Activated CD8-positive, alpha-beta memory T cell treated with anti-CD3 and anti-CD28 coated beads for 24 hours (primary cell): ENCODE measurements at places on chromosomes 4 and X.

DNA sequence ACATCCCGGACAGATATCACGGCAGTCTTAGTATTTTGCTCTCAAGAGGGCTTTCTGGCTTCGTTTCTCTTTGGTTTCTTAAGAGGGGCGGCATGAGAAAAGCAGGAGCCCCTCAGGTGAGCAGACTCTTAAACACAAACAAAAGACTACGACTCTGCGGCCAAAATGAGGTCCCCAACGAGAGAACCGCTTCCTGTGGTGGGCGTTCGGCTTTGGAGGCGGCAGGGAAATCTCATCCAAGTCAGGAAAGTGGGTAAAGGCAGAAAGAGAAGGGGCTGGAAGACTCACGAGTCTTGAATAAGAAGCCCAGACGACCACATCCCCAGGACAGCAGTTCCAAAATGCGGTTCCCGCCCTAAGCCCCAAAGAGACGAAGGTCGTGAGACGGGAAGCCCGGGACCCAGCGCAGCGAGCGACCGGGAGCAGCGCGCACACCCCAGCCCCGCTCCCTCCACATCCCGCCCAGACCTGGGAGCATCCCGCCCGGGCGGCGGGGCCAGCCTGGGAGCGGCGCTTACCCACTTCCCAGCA, 409 bp downstream of the UGDH start:
- DNase-seq, result no peak

DNA sequence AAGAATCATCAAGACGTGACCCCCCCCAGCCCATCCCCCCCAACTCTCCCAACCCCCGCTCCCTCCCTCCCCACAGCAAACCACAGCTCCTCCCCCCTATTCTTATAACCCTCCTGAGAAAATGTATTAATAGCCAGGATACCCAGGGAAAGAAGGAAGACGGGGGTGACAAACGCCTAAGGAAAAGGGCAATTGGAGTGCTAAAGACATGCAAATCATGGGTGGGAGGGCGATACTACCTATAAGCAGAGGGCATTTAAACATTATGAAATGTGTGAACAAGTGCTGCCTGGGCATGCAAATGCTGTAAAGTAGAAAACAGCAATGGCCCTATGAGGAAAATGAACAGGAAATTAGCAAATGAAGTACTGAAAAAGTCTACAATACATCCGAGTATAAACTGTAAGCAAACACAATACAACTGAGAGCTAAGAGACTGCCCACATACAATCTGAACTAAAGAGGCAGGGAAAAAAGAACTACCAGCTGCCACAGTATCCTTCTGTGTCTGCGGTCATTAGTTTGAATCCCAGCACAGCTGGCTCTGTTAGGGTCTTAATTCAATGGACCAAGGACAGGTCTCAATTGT, 2.4 kb downstream of the CXXC4 start:
- no peak for DNase-seq

DNA sequence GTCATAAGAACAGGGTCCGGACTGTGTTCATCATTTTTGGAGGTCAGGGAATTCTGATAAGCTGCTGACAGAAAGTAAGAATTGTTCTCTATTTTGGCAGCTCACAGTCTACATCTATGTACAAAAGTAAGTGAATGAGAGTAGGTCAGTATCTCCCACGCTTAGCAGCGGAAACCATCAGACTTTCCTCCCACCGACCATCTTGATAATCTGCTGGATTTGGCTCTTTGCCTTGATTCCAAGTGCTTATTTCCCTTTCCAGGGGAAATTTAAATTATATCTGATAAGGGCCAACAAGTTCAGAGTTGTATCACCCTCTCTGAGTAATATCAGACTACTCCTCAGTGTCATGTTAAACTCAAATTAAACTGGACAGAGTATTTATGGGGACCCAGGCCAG, 118.0 kb downstream of the CAMK2D start:
- DNase-seq, result no peak

DNA sequence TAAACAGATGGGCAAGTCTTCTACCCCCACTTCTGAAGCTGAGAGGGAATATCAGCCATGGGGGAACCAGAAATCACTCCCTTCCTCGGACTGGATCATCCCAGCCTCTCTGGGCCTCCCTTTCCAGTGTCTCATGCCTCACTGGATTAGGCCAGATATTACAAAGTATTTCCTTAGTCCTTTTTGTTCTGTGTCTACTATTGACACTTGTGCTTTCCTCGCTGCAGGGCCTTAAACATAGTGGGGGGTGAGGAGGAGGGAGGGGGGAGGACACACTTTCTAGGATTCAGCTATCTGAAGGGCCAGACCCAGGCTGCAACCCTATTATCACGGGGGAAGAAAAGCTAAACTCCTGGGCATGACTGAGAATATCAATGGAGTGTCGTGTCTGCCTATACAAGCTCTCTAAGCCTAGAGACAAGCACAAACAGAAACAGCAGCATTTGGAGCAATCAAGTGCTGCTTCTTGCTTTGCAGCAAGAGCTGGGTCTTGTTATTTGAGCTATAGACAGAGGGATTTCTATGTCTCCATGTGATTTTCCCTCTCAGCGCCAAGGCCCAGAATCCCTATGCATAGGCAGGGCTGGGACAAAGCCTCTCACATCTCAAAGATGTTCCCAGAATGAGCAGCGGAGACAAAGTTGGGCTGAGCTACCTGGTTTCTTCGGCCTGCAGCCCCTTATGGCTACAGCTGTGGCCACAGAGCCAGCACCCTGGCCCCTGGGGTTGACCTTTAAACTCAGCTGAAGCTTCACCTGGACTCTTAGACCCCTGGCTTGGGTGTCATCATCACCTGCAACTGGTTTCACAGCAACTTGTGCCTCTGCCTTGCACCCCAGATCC, 20.2 kb downstream of the PJA1 start:
- DNase-seq, result no peak

GRCh38 chr4:21205821-21206531, 505.7 kb downstream of the PACRGL start:
- no peak for DNase-seq
